ENCODE measurements at places on chromosomes 12 and 14. TPM values are rescaled to one million over a fixed set of nuclear protein-coding genes. Genes with fewer than 3 reads are reported as not detected.

Gene EGLN3
- 9.3 TPM for polyA plus RNA-seq

GRCh38 chr14:46574221-46574977 is 77.2 kb downstream of the RPL10L start:
- no peak overlapping the region for H3K4me3 ChIP-seq
- H3K4me1 ChIP-seq: no peaks in the 10 kb centered on the region
- H3K27ac ChIP-seq: no peak overlapping the region
- no peaks in the 10 kb centered on the region for H3K36me3 ChIP-seq
- no peak for DNase-seq
- H3K27me3 ChIP-seq: no peaks in the 10 kb centered on the region

DNA sequence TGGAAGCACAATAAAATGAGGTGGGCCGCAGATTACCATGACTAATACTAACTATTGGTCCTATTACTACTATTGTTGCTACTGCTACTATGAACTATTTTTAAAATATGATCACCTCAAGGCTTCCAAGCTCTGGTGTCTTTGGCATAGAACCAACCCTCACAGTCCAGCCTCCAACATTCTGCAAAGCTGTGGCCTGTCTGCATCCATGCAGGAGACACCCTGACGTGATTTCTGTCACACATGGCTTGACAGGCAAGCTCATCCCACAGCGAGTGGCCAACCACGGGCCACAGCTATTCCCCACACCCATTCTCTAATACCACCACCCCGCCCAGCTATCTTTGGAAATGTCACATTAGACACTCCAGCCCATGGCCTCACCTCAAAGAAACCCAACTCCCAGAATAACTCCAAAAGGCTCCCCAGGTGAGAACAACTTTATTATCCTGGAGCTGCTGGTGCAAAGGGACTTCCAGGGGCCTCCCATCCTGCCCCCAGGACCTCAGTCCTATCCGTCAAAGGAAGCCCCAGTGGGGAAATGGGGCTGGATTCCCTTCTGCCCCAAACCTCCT is 14.4 kb downstream of the ISCU start:
- H3K36me3 ChIP-seq: no peaks in the 10 kb centered on the region
- H3K27ac ChIP-seq: no peak overlapping the region
- H3K4me1 ChIP-seq: no peaks in the 10 kb centered on the region
- H3K27me3 ChIP-seq: peaks cover 7% of the 10 kb centered on the region

DNA sequence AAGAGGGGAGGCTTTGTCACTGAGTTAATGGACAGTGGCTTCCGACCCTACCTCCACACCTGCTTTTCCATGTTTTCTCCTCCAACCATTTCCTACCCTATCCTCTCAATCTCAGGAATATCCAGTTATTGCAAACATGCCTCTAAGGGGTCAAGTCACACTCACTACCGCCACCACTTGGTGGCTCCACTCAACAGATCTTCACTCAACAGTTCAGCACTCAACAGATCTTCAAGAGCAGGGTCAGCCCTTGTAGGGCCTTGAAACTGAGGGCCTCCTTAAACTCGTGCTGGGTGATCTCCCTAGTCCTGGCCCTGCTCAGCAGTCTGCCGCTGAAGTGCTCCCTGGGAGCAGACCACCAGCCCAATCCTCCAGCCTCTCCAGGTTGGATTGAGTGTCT is 14.2 kb downstream of the ZNF641 start:
- H3K4me1 ChIP-seq: no peaks in the 10 kb centered on the region
- H3K4me3 ChIP-seq: no peak overlapping the region
- no peaks in the 10 kb centered on the region for H3K27me3 ChIP-seq

DNA sequence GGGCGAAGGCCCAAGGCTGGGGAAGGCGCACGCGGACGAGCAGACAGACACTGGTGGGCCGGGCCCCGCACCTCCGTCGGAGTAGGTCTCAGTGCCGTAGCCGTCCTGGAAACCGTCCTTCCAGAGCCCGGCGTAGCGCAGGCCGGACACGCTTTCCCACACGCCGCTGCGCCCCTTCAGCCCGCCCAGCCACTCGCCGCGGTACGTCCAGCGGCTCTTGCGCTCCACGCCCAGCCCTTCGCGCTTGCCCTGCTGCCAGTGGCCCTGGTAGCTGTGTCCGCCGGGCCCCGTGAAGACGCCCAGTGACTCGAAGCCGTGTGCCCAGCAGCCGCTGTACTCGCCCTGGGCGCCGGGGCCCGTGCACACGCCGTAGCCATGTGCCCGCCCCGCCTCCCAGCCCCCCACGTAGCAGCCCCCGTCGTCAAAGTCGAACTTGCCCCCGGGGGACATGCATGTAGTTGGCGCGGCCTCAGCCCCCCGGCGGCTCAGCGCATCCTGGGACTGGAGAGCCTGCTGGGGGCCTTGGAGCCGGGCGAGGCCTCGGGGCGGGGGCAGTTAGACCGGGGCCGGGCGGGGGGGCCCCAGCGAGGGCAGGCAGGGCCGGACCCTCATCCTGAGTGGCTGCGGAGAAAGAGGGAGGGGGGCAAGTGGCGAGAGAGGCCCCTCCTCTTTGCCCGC is 1.4 kb downstream of the JPH4 start:
- DNase-seq: no peak
- H3K4me3 ChIP-seq: no peak overlapping the region
- H3K27me3 ChIP-seq: peaks cover 46% of the 10 kb centered on the region

DNA sequence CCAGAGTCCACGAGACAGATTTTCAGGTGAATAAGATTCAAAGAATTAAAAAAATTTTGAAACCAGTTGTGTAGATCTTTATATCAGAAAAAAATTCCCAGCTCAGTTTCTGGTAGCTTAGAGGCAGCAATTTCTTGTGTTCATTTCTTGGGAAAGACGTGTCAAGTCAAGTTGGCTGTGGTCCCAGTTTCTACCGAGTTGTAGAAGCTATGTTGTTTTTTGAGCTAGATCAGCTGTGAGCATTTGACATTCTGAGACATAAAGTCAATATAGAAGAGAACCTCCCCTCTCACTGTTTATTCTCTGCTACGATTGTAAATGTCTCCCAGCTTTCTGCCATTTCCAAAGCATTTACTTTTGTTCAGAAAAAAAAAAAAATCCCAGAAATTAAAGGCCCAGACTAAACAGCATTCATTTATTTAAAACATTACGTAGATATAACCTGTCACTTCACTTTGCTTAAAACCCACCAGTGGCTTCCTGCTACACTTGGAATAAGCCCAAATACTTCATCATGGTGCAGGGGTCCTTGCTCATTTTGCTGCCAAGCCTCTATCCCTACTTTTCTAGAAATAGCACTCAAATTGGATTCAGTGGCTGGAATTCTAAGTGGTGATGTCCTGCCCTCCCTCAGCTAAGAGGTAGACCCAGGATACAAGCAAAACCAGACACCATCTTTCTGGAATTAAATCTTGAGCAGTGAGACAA is 20.6 kb upstream of the PYGL start:
- H3K27me3 ChIP-seq: no peaks in the 10 kb centered on the region
- H3K4me3 ChIP-seq: no peak overlapping the region
- peaks cover 10% of the 10 kb centered on the region for H3K4me1 ChIP-seq
- DNase-seq: no peak
- H3K36me3 ChIP-seq: no peaks in the 10 kb centered on the region

DNA sequence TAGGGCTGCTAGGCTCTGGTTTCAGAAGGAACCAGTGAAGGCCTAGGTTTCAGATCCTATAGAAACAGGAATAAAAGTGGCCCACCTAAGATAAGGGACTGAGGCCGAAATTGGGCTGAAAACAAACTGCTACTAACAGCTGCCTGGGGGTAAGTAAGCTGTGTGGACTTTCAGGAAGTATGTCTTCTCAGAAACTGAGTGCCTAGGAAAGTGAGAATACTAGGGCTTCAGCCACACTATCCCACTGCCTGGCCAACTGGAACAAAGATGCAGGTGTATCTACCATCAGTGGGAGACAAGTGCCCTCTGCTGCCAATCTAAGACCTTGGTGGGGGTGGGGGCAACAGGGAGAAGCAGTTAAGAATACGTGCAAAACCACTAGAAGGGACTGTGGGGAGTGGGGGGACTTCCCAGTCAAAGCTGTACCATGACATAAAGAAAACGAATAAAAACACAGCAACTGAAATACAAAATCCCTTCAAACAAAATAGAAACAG is 82.5 kb downstream of the MED13L start:
- no peaks in the 10 kb centered on the region for H3K4me1 ChIP-seq
- H3K36me3 ChIP-seq: no peaks in the 10 kb centered on the region
- DNase-seq: no peak
- no peaks in the 10 kb centered on the region for H3K27me3 ChIP-seq

GRCh38 chr12:102484017-102484416 is 3.7 kb upstream of the IGF1 start:
- no peak overlapping the region for H3K27ac ChIP-seq
- no peaks in the 10 kb centered on the region for H3K36me3 ChIP-seq
- H3K4me1 ChIP-seq: peaks cover 2% of the 10 kb centered on the region

DNA sequence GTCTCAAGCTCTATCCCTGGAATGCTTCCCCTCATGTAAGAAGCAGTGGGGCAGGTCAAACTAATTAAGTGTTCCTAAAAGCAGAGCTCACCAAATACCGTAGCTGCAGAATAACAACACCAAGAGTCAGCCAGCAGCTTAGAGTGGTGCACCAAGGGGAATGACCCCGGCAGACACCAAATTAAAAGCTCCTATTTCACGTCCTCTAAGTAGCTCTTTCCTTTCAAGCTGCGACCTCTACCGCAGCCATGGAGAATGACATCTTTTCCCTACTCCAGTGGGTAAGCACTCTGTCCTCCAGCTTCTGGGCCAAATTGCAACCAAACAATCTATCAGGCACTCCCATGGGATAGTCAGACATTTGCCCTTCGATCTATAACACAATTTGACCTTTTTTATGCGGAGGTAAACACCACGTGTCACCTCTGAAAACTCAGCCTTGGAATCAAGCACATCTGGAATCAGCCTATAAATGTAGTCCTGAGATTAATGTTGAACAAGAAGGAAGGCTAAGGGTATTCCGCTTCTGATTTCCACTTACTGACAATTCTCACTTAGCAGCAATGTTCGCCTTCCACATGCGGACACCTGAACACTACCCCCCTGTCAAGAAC is 67.6 kb upstream of the CDKN3 start:
- H3K27ac ChIP-seq: no peak overlapping the region
- H3K27me3 ChIP-seq: no peaks in the 10 kb centered on the region
- H3K4me3 ChIP-seq: no peak overlapping the region
- H3K36me3 ChIP-seq: no peaks in the 10 kb centered on the region
- DNase-seq: peak; percentile 23

DNA sequence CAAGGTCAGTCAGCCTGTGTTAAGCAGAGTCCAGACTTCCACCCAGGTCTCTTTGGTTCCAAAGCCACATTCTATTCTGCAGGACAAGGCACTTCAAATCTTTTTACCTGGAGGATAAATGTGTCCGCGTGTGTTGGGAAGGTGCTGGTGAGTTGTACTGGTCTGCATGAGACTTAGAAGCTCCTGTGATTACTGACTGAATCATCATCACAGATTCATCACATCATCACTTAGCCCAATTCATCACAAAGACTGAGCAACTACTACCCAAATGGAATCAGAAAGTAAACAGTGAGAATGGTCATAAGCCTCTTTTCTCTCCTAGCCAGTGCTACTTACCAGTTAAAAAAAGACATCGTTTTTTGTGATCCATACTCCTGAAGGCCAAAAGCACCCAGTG is 5.3 kb downstream of the SLC15A5 start:
- H3K4me1 ChIP-seq: no peaks in the 10 kb centered on the region
- H3K27me3 ChIP-seq: no peaks in the 10 kb centered on the region
- H3K36me3 ChIP-seq: no peaks in the 10 kb centered on the region
- H3K27ac ChIP-seq: no peak overlapping the region
- no peak overlapping the region for H3K4me3 ChIP-seq
- DNase-seq: no peak

- no peaks in the 10 kb centered on the region for H3K4me1 ChIP-seq
- H3K27me3 ChIP-seq: no peaks in the 10 kb centered on the region
- no peaks in the 10 kb centered on the region for H3K36me3 ChIP-seq
- no peak overlapping the region for H3K4me3 ChIP-seq
Observed at GRCh38 chr14:90535556-90536090, 138.8 kb downstream of the CALM1 start.

GRCh38 chr12:29562110-29562804 is 64.8 kb upstream of the OVCH1 start:
- DNase-seq: no peak
- H3K27ac ChIP-seq: no peak overlapping the region
- no peak overlapping the region for H3K4me3 ChIP-seq
- no peaks in the 10 kb centered on the region for H3K36me3 ChIP-seq
- no peaks in the 10 kb centered on the region for H3K27me3 ChIP-seq
